Hippocampal formation (tissue), 2 donors: ENCODE measurements at places on chromosomes 7 and 10.

- DNase-seq, result no peak
Measured at GRCh38 chr10:129883626-129884397, 80.3 kb downstream of the EBF3 start.

DNA sequence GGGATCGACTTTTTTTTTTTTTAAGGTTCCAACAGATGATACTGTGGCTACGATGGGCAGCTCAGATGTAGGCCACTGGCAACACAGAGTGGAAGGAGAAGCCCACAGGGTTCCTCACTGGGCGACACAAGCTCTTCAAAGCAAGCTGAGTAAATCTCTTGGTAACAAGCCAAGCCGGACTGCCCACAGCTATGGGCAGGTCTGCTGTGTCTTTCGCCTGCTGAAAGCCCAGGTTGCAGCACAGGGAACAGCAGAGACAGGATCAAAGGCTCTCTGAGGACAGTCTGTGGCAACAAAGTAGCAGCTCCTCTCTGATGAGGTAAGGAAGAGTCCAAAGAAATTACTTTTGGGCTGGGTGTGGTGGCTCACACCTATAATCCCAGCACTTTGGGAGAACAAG is 83.6 kb downstream of the KCNMA1 start:
- no peak for DNase-seq

- DNase-seq, result no peak
Measured at GRCh38 chr7:47508389-47509380, 73.2 kb downstream of the TNS3 start.

GRCh38 chr7:76077435-76077834 is 29.5 kb downstream of the MDH2 start:
- DNase-seq, result no peak

- no peak for DNase-seq
Measured at GRCh38 chr7:26321435-26321834, 29.8 kb downstream of the SNX10 start.

GRCh38 chr10:119667562-119668328 is 16.6 kb downstream of the BAG3 start:
- DNase-seq, result no peak

DNA sequence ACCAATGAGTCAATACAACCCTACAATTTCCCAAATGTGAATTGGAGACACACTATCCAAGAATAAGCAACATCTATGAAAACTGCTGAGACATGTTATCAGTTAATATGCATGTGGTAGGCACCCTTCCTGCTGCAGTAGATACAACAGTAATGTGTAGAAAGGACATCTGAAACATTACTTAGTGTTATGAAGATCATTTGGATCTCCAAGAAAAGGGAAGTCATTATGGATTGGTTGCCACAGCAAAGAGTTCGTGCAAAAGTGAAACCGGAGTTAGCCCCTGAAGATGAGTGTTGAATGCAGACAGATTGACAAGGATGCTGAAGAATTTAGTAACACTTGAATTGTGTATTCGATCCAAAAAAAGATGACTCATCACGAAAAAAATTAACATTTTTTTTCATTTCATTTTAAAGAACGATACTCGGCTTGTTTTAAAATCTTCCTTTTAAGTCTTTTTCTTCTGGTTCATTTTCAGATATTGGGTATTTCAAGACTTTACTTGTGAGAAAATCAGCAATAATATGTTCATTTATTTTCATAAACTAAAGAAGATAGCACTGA is 322.4 kb upstream of the KLF6 start:
- DNase-seq, result no peak

DNA sequence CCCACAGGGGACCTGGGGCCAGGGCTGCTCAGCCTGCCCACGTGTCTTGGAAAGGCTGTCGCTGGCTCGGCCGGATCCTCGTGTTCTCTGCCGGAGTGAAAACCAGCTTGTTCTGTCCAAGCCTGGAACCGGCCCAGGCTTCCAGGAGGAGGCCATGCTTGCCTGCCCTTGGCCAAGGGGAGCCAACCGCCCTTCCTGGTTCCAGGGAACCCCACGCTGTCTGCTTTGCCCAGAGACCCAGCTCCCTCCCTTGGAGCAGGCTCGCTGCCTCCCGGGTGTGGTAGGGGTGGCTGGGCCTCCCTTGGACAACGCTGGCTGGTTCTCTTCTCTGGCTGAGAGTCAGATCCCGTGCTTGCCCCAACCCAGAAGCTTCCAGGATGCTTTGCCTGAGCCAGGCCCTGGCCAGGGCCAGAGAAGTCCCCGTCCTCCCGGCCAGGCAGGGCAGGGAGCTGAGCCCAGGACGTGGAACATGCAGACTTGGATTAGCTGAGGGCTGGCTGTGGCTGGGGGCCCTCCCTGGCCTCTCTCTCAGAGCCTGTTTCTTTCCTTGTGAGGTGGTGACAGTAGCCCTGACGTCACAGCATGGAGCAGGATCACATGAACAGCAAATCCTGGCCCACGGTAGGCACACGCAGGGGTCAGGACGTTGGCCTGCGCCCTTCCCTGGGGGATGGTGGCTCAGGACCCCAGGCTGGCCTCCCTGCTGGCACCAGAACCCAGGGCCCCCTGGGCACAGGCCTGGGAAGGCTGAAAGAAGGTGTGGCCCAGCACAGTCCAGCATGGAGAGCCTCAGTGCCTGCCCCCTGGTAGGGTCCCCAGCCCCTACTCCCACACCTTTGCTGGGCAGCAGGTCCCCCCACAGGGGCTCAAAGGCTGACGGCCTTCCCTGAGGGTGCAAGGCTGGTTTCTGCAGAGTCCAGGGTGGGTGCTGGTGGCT is 67.5 kb downstream of the PWWP2B start:
- peak; percentile 80 for DNase-seq

GRCh38 chr10:3147117-3147820 is 25.3 kb downstream of the PITRM1 start:
- DNase-seq, result no peak

- no peak for DNase-seq
Measured at GRCh38 chr7:23863209-23863787, 153.3 kb downstream of the STK31 start.

- no peak for DNase-seq
Measured at GRCh38 chr7:44634839-44635591, 28.6 kb downstream of the OGDH start.

DNA sequence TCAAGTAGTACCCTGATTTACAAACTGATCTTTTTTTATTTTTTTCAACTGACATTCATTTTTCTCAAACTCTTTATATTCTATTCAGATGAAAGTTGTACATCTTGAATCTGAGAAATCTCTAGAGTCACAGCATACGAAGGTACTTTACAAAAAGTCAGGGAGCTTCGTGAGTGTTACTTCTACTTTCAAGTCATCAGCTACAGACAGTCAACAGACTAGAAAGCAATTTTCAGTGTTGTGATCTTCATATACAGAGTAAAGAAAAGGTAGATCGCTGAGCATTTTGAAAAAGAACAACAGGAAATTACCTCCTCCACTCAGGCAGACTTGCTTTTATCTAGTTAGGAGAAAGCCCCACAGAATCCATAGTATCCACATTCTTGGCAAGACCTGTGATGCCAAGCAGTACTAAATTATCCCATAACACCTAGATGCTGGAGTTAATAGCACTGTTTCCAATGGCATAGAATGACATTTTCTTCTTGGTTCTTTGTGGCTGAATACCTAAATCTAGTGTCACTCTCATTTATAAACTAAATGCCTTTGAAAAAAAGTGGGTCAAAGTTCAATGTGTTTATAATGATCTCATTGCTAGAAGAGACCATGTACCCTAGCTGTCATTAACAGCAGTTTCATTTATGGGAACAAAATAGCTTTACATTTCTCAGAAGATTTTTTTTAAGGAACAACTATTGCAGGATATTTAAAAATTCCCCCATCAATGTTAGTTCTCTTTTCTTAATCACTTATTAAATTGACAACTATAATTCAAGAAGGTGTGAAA is 12.0 kb upstream of the ZNF800 start:
- no peak for DNase-seq

DNA sequence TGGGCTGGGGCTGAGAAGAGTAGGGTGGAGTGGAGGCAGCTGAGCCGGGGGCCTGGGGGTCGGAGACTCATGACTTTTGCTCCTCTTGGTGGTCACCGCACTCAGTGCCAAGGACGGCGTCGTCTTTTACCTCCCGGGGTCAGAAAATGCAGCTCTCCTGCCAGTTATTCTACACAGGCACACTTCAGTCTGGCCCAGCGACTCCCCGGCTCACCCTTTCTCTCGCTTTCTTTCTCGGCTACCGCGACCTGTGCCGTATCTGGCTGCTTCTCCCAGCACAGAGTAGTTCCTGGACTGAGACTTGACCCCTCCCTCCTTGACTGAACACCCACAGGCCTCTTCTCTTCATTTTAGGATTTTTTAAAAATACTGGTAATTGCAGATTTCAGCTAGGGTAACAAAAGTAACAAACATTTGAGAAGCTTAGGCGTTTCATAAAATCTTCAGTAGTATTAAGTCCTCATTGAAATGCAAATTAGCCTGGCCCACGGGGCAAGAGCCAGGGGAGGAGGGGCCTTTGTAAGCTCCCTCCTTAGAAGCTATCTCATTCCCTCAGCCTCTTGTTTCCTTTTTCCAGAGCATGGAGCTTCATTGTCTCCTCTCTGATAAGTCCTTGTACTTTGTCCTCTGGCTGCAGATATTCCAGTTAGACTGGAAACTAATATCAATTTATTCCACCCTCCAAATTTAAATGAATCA is 1.1 kb upstream of the PRLHR start:
- DNase-seq, result no peak

DNA sequence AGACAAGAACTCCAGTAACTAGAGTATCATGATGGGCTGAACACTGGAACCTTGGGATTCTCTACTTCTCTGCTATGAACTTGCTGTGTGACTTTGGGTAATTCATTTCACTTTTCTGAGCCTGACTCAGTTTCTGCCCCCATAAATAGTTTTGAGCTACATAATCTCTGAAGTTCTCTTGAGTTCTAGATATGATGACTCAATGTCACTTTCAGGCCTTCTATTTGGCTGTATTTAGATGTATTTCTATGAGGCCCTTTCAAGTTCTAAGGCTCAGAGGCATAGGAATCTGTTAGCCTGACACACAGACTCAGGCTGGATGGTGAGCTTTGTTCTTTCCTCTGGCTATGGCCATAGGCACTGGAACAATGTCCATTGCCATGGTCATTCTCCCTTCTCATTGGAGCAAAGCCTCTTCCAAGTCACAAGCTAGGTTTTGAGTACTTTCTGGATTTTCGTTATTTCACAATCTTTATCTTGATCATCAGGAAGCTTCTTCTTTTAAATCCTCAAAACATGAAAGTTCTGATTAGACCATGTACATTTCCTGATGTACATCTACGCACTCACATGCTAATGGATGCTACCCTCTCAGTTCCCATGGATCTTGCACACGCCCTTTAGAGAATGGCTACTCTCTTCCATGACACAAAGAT is 101.6 kb downstream of the TES start:
- no peak for DNase-seq

DNA sequence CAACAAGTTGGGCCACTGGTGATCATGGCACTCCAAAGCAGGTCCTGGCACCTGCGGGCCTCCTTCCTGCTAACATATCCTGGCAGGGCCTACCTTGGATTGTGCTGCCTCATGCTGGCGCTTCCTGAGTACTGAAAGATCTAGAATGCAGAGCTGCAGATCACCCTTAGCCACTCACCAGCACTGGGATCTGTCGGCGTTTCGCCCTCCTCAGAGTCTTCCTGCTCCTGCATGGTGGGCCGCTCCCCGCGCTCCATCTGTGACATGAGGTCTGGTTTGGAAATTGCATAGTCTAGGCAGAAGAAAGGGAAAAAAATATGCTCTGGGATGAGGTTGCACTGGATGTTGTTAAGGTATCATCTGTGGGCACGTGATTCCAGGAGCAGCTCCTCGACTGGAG is 10.0 kb downstream of the ZNF777 start:
- no peak for DNase-seq

GRCh38 chr7:51374936-51375335 is 58.3 kb upstream of the COBL start:
- DNase-seq, result no peak

- no peak for DNase-seq
Measured at GRCh38 chr7:1806354-1806753, 136.3 kb downstream of the ELFN1 start.

DNA sequence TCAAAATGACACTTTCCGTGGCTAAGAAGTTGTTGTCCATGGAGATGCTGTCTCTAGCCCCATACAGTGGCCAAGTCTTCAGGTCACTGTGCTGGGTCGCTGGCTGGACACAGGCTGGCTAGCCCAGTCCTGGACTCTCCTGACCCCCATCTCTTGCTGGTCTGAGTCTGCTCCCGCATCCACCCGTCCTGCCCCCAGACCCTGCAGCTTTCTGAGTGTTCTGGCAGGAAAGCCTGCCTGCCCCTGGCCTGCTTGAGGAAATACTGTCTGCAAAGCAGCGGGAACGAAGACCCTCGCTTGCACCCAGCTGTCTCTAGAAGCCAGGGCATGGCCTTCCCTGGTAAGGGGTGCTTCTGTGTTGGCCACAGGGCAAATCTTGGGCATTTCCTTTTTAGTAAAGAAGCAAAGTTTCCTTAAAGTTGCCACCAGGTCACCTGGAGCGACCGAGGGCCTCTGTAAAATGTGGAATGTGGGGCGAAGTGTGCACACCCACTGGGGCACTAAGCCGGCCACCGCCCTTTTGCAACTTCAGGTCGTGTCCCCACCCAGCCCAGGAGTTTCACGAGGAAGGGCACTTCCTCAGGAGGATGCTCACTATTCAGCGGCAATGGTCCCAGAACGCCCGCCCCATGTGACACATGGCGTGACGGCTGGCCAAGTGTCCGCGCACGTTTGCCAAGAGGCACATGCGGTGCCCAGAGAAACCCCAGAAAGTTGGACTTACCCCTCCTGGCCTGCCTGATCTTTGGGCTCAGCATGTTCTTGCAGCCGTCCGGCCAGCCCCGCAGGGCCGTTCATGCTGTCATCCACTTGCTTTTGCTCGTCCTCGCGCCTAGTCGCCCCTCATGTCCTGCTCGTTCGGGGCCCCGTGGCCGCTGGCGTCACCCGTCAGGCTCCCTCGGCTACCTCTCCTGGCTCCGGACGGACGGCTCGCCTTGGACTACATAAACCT is 558 bp downstream of the ARHGAP22 start:
- no peak for DNase-seq

- no peak for DNase-seq
Measured at GRCh38 chr7:20741801-20742200, 44.9 kb downstream of the SP8 start.

- DNase-seq, result no peak
Measured at GRCh38 chr10:122995936-122996335, 12.7 kb downstream of the IKZF5 start.

DNA sequence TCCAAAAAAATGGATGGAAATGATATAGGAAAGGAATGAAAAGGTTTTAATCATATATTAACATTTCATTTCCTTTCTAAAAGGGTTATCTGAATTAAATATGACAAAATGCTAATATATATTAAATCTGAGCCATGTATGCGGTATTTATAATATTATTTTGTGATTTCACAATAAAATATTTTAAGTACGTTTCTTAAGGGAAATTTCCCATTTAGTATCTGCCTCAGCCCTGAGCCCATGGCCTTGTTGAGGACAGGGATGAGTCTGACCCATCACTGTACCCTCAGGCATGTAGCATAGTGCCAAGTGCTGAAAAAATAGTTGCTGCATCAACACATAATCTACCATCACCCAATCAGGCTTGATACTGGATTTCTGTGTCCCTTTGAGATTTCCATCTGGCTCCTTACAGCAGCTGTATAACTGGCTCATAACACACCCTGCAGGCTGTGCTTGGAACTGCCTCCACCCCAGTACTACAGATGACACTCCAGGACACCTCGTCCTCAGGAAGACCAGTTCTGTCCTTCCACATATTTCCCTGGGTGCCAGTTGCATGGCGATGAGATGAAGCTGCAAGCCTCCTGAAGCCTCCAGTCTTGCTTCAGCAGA is 59.4 kb upstream of the ASAH2 start:
- no peak for DNase-seq
